Naive thymus-derived CD4-positive, alpha-beta T cell (primary cell): ENCODE measurements at places on chromosomes 12 and 14.

GRCh38 chr12:88339254-88339949 is 197.3 kb downstream of the TMTC3 start:
- no peak for DNase-seq

- DNase-seq: no peak
Observed at GRCh38 chr12:21831791-21832344, 57.4 kb upstream of the KCNJ8 start.

DNA sequence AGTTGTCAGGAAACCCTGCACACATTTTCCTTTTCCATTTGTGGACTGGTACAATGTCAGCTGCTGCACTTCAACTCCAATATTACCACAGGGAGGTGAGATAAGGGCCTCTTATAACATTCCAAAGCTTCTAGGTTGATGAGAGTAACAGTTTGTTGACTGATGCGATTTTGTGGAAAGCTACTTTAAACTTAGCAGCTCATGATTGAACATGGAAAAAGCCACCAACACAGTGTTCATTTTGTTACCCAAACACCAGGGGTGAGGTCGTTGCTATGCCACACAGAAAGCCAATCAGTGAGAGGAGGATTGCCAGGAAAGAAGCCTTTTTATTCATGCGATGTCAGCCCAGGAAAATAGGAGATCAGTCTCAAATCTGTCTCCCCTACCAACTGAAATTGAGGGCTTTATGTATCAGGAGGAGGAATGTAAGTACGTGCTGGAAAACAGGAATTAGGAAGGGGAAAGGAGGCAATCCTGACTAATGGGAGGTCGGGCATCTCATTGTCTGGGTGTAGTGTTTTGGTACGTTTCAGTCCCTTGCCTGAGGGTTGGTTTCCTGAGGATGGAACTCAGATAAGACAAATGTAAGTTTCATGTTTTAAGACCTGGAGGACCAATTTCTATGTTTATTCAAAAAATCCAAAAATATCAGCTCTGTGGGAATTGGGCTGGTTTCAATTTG is 92.7 kb upstream of the PLEKHA5 start:
- DNase-seq: no peak

- no peak for DNase-seq
Observed at GRCh38 chr12:46875095-46875494, 49.3 kb upstream of the SLC38A4 start.

DNA sequence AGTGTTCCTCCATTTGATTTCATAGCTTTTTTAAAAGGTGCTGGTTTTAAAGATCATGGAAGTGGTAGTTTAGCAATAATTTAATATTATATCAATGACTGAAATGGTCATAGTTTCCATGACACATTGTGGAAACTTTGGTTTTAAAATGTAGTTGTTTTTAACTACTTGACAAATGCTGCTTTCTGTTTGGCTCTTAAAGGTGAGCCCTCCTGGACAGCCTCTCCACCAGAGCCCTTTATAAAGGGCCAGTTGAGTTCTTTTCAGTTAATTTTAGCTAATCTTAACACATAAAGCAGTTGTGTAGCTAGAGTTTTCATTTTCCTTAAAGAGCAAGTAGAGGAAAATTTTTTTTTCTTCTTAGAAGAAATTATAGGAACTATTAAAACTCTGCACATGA is 14.0 kb downstream of the XPOT start:
- no peak for DNase-seq

- DNase-seq: no peak
Observed at GRCh38 chr14:99880651-99881420, 87.6 kb downstream of the EML1 start.

DNA sequence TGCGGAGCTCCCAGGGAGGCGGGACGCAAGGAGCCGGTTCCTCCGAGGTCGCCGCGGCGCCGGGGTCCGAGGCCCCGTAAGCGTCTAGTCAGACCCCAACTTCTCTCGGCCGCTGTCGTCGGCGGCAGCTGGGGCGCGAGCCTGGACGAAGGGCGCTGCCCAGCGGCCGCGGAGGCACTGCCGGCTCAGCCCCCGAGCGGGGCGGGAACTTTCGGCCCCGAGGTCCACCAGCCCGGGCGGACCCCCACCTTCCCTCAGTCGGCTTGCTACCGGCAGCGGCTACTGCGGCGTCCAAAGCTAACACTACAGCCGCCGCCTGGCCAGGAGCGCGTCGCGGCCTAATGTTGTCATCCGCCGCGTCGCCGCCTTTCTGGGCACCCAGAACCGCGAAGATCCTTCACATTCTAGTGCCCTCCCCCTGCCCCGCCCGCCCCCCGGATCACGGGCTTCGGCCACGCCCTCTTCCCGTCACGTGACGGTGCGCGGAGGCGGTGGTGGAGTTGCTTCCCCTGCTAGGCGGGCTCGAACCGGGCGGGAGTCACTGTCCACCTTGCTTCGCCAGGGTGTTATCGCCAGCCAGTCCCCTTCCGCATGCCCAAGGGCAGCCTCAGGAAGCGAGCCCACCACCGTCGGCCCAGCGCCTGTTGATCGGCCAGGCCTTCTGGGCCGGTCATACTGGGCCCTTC is at the start of gene OSBPL8:
Gene OSBPL8 (minus strand): TSS at position 372 of the 686 bp plus-strand sequence. CDS start 72,220 bp downstream, outside the sequence.
- DNase-seq: peak; percentile 85

- no peak for DNase-seq
Observed at GRCh38 chr14:92728759-92729364, 19.6 kb downstream of the LGMN start.
